Fibroblast of skin of left biceps (primary cell): ENCODE measurements at places on chromosomes 5 and 9.

- no peak for DNase-seq
Measured at GRCh38 chr5:9564752-9565151, 18.9 kb upstream of the SEMA5A start.

- DNase-seq, result no peak
Measured at GRCh38 chr9:114070188-114071103, 7.7 kb downstream of the AMBP start.

DNA sequence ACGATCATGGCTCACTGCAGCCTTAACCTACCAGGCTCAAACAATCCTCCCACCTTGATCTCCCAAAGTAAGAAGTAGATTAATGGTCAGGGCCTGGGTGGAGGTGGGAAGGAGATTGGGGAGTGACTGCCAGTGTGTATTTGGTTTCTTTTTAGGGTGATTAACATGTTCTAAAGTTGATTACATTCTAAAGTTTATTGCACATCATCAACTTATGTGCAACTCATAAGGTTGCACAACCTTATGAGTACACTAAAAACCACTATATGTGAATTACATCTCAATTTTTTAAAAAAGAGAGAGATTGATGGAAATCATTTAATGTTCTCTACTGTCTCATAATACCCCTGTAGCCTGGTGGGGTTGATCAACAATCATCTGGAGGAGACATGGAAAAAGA, 218.1 kb downstream of the AOPEP start:
- no peak for DNase-seq

GRCh38 chr9:132989014-132989310, 10.5 kb downstream of the GFI1B start:
- no peak for DNase-seq

DNA sequence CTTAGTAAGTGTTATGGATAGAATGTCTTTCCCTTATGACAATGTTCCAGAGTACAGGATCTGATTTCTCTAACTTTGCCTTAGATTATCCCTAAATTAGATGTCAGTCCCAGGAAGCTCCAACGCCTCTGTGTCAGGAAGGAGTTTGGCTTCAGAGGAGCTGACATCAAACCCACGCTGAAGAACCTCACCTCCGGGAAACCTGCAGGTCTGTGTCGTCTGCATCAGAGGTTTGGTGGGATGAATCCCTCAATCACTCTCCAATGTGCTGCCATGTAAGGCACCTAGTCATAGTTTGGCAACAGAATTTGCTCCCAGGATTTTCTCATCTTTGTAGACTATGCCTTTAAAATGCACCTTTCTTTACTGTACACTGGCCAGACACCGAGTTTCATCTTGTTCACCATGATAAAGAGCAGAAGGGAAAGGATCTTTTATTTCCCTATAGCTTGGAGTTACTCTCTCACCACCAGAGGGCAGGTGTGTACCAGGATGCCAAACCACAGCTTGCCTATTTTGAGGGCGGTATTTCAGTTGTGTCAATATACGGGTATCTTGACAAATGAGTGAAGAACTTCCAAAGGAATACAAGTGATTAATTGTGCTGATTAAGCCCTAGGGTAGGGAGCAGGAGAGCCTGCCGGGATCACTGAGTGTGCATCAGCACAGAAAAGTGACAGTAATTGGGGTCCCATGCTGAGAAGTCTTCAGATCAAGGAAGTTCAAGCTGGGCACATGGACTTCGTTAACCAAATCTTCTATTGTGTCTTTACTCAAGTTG, 23.4 kb downstream of the MINAR2 start:
- peak; percentile 27 for DNase-seq
